ENCODE measurements at places on chromosomes 4 and X.

DNA sequence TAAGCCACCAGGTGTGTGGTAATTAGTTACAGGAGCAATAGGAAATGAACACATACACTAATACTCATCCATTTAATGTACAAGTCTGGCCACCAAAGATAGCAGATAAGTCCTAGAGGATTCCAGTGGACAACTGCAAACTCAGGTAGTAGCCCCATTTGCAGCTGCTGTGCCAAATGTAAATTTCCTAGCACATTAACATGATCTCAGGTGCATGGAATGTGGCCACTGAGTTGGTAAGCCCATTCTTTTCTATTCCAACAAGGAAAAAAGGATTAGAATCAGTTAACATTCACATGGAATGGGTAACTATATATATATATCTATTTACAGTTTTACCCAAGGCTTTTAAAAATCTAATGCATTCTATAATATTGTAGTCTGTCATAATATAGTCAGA is 23.3 kb upstream of the FRAS1 start:
- no peak for DNase-seq

GRCh38 chrX:15882704-15883539 is 28.3 kb upstream of the AP1S2 start:
- no peak for DNase-seq

- peak; percentile 17 for DNase-seq
Observed at GRCh38 chrX:38985375-38985774, 184.1 kb downstream of the MID1IP1 start.

DNA sequence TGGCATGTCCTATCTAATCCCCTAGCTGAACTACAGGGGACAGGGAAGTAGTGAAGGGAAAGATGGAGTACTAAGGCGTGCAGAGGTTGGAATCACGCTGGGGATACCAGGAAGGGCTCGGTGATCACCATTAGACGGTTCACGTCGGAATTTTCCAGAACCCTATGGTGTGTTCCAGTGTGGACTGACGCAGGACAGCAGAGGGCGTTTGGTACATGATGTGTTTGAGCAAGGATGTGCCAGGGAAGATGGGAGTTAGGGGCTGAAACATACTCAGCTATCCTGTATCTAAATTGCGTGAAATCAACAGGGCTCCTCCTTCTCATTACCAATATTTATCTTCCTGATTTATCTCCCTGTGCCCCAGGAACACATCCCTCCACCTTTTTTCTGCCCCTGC is 33.7 kb downstream of the PRPS2 start:
- DNase-seq, result peak; percentile 4
